DMS79 treated with DMSO at 0.1 percent for 48 hours (cell line): ENCODE measurements at places on chromosomes 1 and 21.

- DNase-seq: no peak
Observed at GRCh38 chr1:114318961-114319360, 165.3 kb upstream of the SYT6 start.

DNA sequence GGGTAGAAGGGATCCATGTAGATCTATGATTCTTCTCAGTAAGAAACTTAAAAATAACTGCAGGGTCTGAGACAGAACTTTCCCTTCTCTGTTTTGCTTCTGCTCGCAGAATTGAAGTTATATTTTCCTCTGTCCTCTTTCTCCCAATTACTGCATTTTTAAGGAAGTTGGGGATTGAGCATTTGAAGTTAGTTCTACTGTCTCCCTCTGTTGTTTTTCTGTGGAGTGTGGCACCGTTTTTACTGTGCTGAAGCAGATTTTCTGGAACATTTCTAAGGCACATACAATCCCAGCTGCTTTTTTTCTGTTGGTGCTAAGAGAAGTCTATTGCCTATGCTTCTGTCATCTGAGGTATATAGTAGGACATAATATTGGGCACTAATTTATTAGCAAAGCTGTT, 43.3 kb downstream of the RASAL2 start:
- DNase-seq: no peak

GRCh38 chr1:235863699-235864093, 3.0 kb downstream of the LYST start:
- DNase-seq: no peak

- DNase-seq: no peak
Observed at GRCh38 chr1:74715236-74715502, 17.7 kb downstream of the CRYZ start.

- no peak for DNase-seq
Observed at GRCh38 chr1:196558411-196558810, 49.8 kb downstream of the KCNT2 start.

- no peak for DNase-seq
Observed at GRCh38 chr1:241574154-241574553, 42.0 kb downstream of the KMO start.

DNA sequence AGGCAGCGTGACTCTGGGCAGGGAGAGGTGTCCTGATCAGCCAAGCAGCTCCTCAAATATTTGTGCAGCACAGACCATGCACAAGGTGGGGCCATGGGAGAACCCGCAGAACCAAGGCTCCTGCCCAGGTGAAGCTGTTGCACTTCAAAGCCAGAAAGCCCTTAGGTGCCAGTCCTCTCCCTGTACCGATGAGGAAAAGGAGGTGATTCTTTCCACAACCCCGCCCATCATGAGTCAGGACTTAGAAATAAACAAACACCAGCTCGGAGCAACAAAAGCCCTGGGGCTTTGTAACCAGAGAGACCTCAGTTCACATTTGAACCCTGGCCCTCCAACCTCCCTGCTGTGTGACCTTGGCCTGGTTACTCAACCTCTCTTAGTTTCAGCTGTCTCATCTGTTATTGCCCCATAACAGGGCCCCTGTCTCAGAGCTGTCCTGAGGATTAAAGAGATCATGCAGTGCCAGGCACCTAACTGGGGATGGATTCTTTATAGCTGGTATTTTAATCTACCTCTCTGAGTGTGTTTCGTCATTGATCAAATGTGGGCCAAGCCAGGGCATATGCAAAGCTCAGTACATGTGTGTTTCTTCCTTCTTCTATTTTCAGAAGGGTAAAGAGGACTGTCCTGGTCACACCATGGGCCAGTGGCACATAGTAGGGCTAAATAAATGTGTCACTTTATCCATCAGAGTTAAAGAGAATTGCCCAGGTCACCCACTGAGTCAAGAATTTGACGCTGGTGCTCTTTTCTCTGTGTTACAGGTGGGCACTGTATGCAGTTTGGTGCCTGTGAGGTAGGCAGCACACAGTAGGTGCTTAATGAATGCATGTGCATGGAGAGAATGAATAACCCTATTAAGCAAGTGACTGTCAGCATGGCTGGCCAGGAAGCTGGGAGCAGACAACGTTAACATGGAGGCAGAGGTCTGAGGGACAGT, 1.4 kb downstream of the LDLRAD1 start:
- DNase-seq: no peak

GRCh38 chr1:202807451-202807925, 733 bp downstream of the KDM5B start:
- DNase-seq: peak; percentile 45

DNA sequence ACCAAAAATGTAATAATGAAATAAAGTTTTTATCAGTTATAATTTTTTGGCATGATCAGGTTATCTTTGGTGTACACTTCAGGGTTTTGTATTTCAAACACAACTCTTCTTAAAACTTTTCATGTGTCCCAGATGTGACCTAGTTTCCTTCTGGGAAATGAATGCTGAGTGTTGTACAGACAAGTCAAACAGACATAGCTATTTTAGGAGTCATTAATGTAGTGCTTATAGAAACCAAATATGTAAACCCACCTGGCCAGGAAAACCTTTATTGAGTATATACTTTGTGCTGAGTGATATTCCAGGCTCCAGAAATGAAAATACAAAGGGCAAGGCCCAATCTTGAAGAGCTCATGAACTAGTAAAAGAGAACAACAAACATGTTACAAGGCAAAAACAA, 25.9 kb upstream of the HOOK1 start:
- DNase-seq: no peak

DNA sequence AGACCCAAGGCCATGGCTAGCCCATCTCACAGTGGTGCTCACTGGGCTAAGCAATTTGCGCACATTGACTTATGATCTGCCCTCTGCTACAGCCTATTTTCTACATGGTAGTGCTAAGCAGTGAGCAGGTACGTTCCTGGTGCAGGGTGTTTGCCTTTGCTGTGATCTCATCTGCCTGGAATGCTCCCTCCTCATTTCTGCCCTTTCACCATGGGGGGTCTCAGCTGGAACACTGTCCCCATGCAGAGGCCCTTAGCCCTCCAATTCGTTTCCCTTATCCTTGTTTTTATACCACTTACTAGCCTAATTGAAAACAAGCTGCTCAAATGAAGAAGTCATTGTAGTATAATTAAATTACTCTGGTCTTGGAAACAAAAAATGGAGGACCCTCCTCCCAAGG, 2.0 kb upstream of the B3GALT5 start:
- peak; percentile 14 for DNase-seq

DNA sequence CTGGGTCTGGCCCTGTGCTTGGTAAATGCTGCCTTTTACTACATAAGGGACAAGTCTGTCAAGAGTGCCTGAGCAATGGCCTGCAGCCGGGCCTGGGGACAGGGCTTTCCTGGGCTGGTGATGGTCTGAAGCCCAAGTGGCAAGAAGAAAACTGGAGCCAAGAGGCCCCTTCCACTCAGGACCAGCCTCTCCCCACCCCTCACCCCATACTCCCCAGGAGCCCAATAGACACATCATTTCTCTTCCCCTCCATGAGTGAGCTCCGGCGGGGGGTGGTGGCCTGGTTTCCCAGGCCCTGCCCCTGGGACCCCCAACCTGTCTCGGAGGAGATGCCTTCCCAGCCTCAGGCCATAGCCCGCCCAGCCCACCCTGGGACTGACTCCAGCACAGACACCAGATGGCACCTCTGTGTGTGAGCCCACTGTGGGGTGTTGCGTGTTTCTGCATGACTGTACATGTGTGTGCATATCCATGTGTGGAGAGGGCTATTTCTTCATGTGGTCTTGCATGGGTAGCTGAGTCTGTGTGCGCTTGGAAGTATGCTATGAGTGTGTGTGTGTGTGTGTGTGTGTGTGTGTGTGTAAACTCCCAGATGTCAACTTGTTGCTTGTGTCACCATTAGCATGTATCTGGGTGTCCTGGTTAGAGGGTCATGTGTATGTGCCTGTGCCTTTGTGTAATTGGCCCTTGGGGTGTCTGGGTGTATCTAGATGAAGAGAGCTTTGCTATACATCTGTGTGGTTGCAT, 14.3 kb upstream of the LRP8 start:
- no peak for DNase-seq

DNA sequence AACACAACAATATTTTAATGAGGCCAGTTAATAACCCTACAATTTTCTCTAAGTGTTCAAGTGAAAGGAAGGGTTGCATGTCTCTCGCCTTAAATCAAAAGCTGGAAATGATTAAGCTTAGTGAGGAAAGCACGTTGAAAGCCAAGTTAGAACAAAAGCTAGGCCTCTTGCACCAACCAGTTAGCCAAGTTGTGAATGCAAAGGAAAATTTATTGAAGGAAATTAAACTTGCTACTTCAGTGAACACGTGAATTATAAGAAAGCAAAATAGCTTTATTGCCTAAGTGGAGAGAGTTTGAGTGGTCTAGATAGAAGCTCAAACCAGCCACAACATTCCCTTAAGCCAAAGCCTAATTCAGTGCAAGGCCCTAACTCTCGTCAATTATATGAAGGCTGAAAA, 135.6 kb downstream of the DUSP10 start:
- no peak for DNase-seq

- peak; percentile 41 for DNase-seq
Observed at GRCh38 chr1:116853680-116854402, 55.9 kb upstream of the PTGFRN start.

DNA sequence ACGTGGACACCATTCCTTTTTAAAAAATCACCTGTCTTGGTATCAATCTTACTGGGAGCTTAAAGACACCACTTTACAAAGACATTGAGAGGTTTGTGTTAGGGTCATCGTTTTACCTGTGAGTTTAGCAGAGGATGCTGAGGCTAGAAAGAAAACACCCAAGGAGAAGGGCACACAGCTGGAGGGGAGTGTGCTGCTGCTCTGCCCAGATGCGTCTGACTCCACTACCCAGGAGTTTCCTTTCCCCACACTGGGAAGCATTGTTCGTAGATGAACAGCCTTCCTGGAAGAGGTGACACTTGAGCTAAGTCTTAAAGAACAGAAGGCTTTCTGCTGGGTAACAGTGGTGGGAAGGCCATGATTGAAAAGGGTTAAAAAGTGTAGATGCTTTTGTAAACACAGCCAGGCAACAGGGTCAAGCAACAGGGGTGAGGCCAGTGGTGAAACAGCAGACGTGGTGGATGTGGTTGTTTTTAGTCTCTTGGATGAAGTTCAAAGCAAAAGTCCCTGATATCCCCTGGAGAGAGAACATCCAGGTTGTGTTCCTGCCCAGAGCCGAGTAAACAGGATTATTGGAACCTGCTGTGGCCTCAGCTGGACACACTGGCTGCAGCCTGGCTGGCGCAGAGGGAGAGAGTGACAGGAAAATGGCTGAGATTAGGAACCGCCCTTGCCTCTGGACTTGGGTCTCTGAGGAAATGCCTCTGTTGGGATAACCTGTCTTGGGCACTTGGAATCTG, 198.6 kb upstream of the JUN start:
- no peak for DNase-seq

- peak; percentile 16 for DNase-seq
Observed at GRCh38 chr1:235864931-235865525, 1.7 kb downstream of the LYST start.

DNA sequence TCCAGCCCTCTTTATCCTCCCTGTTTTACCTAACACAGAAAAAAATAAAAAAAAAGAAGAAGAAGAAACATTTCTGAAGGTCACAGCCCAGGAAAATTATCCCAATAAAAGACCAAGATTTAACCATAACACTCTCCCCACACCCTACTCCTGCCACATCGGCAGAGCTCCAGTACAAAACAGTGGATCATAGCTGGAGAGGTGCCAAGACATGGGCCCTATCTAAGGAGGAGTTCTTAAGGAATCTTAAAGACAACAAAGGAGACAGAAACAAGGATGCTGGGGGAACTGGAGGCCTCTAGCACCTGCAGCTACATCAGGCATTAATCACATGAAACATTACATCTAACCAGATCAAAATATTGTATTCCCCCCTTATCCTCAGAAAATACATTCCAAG, 432.8 kb downstream of the MATN1 start:
- DNase-seq: peak; percentile 9

GRCh38 chr1:200369706-200370105, 40.1 kb downstream of the ZNF281 start:
- DNase-seq: no peak

DNA sequence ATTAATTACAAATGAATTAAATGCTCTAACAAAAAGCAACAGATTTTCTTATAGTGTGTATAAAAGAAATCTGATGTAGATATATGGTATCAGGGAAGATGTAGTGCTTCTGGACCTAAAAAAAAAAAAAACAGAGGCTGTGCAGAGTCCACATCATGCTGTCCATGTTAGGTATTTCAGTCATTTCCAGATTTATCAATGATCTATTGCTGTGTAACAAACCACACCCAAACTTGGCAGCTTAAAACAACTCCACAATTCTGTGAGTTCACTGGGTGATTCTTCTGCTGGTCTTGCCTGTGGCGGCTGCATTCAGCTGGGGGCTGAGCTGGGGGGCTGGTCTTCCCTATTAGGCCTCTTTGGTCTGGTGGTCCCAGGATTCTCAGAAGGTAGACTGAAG, 52.3 kb upstream of the C1orf146 start:
- no peak for DNase-seq

- DNase-seq: peak; percentile 18
Observed at GRCh38 chr1:2135441-2135841, 59.1 kb downstream of the FAAP20 start.

DNA sequence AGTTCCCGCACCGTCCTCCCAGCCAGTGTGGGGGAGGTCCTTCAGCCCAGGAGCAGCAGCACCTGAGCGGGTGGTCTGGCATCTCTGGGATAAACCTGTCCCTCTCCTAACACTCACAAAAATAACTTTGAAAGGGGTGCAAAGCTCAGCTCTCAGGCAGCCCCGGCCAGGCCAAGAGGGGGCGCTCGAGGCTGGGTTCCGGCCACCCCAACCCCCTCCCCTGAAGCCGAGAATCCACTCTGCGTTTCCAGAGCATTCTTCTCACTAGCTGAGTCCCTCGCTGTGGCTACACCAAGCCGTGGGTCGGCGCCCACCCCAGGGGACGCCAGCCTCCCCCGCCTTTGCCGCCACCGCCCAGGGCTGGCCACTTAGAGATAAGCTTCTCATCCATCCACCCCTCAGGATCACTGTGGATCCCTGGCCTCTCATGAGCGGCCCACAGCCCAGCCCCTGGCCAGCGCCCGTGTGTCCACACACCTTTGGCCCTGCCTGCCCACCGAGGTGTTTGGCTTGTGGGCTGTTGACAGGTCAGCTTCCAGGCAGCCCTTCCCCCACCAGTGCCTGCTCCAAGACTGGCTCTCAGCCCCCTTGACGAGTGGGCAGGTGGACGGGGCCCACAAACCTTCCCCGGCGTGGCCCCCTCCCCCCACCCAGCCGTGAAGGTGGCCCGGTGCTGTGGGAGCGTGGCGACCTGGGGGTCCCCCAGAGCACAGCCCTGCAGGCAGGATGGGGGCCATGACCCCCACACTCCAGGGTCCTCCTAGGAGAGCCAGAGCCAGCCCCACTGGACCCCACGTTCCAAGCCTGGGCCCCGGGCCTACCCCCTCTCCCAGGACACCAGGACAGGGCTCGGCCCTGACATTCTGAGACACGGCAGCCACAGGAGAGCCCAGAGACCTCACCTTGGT, 1.9 kb downstream of the FTCD start:
- DNase-seq: no peak
